ENCODE measurements at places on chromosomes 1 and 21. TPM values are rescaled to one million over a fixed set of nuclear protein-coding genes. Genes with fewer than 3 reads are reported as not detected.

OVAAL gene
- total RNA-seq, result not detected

DPYD gene
- total RNA-seq, result 17.9 TPM

RGS16 gene
- total RNA-seq, result not detected

GRIK1 gene
- total RNA-seq, result not detected

TCHH gene
- total RNA-seq, result not detected

TSSK3 gene
- 1.1 TPM for total RNA-seq

JAM2 gene
- total RNA-seq, result 1.1 TPM

Measured in endothelial cell of umbilical vein (primary cell).